Esophagus muscularis mucosa (tissue), 4 donors: ENCODE measurements at places on chromosomes 4 and X. TPM values are rescaled to one million over a fixed set of nuclear protein-coding genes. Genes with fewer than 3 reads are reported as not detected.

The SPARCL1 gene
- 1,766 TPM for total RNA-seq

The GUCY1A1 gene
- 50.3 TPM for total RNA-seq

The TKTL2 gene
- not detected for total RNA-seq

The GC gene
- not detected for total RNA-seq

The SEC24D gene
- total RNA-seq, result 40.7 TPM

The HTATSF1 gene
- 59.8 TPM for total RNA-seq

The EGF gene
- 1.7 TPM for total RNA-seq

The FAM114A1 gene
- total RNA-seq, result 119 TPM

The SPANXA1 gene
- not detected for total RNA-seq

The RTL9 gene
- 0.06 TPM for total RNA-seq

The FLNA gene
- total RNA-seq, result 11,369 TPM

The LONRF3 gene
- total RNA-seq, result 16.2 TPM

The PRKG2 gene
- 9.1 TPM for total RNA-seq

The ZFP92 gene
- total RNA-seq, result 1.2 TPM
